Activated CD4-positive, alpha-beta T cell treated with anti-CD3 and anti-CD28 coated beads for 24 hours (primary cell): ENCODE measurements at places on chromosomes 3 and 15.

DNA sequence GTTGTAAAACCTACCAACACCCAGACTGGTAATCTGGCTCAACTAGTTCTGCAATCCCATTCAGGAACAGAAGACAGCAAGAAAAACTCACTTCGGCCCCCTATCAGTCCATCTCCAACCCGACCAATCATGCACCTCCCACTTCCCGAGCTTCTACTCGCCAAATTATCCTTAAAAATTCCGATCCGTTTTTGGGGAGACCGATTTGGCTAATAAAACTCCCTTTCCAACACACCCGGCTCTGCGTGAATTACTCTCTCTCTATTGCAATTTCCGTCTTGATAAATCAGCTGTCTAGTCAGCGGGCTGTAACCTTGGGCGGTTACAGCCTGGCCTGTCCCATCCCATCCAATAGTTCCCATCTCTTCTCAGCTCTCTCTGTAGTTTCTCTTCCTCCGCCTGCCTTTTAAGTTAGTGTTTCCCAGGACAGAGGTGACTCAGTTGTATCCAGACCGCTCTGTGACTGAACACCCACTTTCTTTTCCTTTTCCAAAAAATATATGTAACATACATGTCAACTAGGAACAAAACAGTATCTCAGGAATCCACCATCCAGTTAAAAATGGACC lies 780 bp upstream of the ACAD9 start:
- DNase-seq, result no peak

DNA sequence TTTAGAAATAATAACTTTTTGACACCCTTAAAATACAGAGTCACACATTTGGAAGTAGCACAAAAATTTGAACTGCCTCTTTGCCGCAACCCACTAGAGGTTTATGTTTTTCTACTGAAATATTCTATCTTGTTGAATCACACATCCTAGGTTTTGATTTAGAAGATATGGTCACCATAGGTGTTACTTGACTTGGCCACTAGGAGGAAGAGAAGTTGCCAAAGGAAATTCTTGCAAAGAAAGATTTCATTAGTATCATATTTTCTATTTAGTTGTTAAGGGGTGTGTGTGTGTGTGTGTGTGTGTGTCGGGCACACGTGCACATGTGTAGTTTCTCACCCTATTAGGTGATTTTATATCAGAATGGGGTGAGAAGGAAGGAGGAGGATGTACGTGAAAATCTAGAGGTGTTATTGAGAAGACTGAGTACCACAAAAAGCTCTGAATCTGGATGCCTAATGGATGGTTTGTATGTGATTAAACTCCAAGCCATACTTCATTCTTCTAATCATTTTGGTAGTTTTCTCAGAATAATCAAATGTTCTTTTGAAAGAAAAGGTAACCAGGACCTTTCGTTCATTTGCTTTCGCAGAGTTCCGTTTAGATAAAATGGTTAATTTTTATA lies 31.5 kb downstream of the ZFAND6 start:
- no peak for DNase-seq

GRCh38 chr15:87293031-87293430 lies 963.5 kb downstream of the NTRK3 start:
- no peak for DNase-seq

GRCh38 chr15:90489514-90489913 lies 40.2 kb upstream of the CRTC3 start:
- no peak for DNase-seq

DNA sequence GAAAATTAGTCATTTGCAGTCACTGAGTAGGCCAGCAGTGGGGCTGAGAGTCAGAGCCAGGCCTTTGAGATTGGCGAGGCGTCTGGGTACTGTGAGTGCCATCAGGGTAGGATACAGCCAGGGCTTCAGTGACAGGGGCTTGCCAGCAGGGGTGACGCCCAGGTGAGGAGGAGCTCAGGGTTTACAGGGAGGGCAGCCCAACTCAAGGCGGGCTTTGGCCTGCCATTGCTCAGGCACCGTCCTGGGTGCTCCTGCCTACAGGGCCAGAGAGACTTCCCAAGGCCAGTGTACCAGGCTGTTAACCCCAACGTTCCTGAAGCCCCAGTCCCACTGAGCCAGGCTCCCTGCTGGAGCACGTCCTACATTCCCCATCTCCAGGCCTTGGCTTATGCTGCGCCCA lies 152.0 kb downstream of the FBLN2 start:
- DNase-seq, result no peak

GRCh38 chr3:61733000-61733399 lies 171.6 kb downstream of the PTPRG start:
- no peak for DNase-seq

DNA sequence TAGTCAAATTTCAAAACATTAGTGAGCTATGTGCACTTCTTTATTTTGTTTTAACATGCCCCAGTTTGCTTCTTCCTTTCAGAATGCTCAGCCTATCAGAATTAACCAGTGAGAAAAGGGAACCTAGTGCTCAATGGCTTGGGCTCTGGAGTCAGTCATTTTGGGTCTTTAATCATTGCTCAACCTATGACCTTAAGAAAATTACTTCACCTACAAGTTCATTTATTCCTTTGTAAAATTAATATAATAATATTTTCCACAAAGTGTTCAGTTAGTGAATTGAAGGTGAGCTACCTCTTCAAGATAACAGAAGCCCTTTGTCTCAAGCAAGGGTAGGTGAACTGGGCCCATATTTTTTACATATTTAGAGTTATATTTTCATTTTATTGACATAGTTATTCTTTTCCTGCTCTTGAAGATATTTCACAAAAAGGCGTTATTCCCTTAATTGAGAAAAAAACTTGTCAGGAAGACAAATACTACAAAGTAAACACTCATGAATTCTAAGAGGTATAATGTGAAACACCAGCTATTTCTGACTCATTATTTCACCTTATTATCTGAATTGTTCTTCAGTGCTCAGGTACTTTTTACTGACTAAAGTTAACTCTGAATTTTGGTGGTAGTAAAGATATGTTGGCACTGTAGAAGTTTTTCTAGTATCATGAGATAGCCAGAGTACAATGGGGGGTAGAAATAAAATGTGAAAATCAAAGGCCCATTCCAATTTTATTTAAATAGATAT lies 415.5 kb downstream of the NAALADL2 start:
- DNase-seq, result no peak

- DNase-seq, result no peak
Measured at GRCh38 chr15:98730860-98731711, 82.7 kb downstream of the IGF1R start.

DNA sequence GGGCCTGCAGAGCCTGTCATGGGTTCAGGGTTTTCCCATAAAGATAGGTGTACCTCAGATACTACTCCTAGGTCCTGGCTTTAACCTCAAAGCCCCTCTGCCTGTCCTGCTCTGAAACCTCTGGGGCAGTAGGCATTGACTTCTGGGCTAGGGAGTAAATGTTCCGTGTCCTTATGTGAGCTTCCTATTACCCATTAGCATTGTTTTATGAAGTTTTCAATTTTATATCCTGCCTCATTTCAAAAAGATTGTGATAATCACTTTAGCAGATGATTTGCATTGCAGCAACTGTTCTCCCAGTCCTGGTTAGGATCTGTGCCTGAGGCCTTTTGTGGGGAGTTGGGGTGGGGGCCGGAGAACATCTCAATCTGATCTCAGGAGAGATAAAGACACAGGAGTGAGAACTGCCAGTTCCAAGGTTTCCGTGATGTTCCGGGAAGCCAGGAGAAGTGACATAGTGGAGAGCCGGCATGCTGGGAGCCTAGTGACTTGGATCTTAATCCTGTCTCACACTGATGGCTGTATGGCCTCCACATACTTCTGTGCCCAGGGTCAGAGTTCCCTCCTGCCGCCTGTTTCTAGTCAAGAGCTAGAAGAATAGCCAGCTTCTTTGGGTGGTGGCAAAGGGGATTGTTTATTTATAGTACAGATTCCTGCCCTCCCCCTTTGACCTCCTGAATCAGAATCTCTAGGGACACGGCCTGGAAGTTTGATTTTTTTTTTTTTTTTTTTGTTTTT lies 10.6 kb downstream of the TPM1 start:
- DNase-seq, result no peak

- DNase-seq, result no peak
Measured at GRCh38 chr15:76195506-76196268, 115.6 kb downstream of the ETFA start.

- DNase-seq, result no peak
Measured at GRCh38 chr3:133675631-133676335, 14.0 kb upstream of the TOPBP1 start.

GRCh38 chr3:100333970-100334487 lies 528 bp upstream of the NIT2 start:
- DNase-seq, result no peak

DNA sequence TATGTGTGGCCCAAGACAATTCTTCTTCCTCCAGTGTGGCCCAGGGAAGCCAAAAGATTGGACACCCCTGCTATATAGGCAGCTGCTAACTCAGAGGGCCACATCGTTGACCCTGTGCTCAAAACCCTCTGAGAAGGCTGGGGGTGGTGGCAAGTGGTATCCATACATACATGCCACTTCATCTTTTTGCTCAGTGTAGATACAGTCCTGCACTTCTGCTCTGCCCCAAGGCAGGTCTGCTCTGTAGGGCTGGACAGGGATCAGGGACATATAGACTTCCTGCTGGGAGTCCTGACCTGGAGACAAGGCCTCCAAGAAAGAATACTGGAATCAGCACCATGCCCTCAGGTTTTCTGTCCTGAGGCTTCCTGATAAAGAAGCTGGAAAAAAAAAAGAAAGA lies 4.5 kb upstream of the HCN4 start:
- no peak for DNase-seq

GRCh38 chr3:10674578-10674977 lies 141.4 kb upstream of the SLC6A11 start:
- no peak for DNase-seq

- no peak for DNase-seq
Measured at GRCh38 chr15:79418693-79419279, 13.3 kb upstream of the MINAR1 start.

GRCh38 chr15:78034495-78035191 lies 42.9 kb downstream of the TBC1D2B start:
- peak; percentile 72 for DNase-seq

GRCh38 chr3:9241956-9242355 lies 7.5 kb downstream of the SRGAP3 start:
- no peak for DNase-seq

DNA sequence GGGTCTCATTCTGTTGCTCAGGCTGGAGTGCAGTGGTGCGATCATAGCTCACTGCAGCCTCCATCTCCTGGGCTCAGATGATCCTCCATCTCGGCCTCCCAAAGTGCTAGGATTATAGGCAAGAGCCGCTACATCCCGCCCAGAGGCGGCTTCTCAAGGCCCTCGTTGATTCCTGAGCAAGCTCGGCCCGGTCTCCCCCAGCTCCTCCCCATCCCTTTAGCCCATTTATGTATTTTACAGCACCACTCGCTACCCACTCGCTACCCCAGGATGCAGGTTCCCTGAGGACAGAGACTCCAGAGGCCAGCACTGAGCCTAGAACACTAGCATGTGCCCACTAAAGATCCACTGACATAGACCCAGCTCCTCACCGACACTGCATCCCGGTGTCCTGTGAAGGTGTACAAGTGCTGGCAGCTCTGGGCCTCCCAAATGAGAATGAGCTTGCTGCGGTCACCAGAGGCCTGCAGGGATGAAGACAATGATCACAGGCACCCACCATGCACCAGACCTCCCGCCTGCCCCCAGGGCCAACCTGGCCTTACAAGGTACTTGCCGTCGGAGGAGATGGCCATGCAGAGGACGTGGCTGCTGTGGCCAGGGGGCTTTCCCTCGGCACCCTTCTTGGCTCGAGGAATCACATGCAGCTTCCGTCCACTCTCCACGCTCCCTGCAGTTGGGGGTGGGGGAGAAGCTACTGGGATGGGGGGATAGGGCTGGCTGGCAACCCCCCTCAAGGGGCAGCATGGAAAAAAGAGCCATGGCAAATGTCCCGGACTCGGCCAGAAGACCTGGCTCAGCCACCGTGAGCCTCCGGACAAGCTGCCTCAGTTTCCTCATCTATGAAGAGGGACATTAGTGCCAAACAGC lies 5.6 kb downstream of the RRP9 start:
- no peak for DNase-seq

DNA sequence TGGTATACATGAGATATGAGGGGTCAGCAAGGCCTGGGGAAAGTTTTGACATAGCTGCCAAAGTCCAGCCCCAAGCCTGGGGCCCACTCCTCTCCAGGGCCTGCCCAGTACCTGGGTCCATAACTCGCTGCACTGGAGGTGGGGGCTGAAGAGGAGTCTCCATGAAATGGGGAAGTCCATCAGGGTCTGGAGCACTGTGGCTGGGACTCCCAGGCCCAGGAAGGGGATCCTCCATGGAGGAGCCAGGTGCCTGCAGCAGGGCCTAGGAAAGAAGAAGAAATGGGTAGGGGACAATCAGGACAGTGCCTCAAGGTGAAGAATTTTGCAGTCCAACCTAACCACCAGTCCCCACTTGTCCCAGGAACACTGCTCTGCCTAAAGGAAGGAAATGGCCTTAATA lies 8.2 kb downstream of the GORASP1 start:
- no peak for DNase-seq

GRCh38 chr15:60546744-60547143 lies 67.8 kb upstream of the ICE2 start:
- DNase-seq, result no peak

- no peak for DNase-seq
Measured at GRCh38 chr3:136414476-136414875, 164.3 kb downstream of the PCCB start.

DNA sequence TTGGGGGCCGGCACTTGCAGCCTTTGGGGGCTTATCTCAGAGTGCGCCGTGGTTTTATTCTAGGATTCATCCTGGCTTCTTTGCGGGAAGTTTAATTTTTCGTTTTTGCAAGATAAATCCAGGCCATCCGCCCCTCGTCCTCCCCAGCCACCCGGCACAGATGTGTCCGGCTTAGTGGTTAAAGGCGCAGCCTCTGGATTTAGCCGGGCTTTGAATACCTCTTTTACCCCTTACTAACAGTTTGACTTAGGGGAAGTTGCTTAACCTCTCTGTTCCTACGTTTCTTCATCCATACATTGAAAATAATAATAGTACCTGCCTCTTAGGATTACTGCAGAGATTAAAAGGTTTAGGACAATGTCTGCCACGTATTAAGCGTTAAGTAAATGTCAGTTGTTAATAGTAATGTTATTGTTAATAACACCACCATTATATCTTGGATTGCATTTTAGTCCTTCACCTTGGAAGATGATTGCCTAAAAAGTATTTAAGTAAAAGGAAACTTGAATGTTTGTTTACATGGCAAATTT lies 714 bp downstream of the ECT2 start:
- DNase-seq, result no peak

GRCh38 chr3:122560680-122561079 lies 3.4 kb downstream of the PARP9 start:
- DNase-seq, result no peak

DNA sequence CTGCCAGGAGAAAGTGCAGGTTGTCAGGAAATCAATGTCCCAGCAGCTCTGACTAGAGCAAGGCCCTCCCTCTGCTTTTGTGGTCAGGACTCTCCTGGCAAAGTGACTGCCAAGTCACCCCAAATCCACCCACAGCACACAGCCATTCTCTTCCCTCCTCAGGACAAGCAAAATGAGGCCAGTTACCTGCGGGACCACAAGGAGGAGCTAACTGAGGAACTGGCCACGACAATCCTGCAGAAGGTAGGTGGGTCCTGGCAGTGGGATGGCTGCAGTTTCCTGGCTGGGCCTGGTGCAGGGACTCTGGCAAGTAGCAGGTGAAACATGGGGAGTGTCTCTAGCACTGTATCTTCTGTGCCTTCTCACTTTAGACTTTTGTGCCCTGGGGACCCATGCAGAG lies 142.5 kb upstream of the EIF1B start:
- DNase-seq, result no peak
